Bronchial smooth muscle cell (primary cell): ENCODE measurements at places on chromosomes 4 and X. TPM values are rescaled to one million over a fixed set of nuclear protein-coding genes. Genes with fewer than 3 reads are reported as not detected.

The APLN gene
- total RNA-seq = 0.26 and 0.32 TPM in 2 replicates

The PPP4R3C gene
- not detected in 2 replicates for total RNA-seq

The SMIM31 gene
- not detected in 2 replicates for total RNA-seq

The NHS gene
- 1.1 and 2.0 TPM in 2 replicates for total RNA-seq

The EDNRA gene
- 18.3 and 18.7 TPM in 2 replicates for total RNA-seq

The RPS3A gene
- total RNA-seq = 2,433 and 2,893 TPM in 2 replicates

The AFAP1 gene
- 20.8 and 28.2 TPM in 2 replicates for total RNA-seq

The AFF2 gene
- 0.79 TPM in 1 of 2 replicates, not detected in the other for total RNA-seq

The TECRL gene
- total RNA-seq = not detected in 2 replicates
